T-helper 2 cell treated with Interferon-gamma antibody and Interleukin-4, amounts not matched to agents 5 μg/mL and 100 μg/mL, for 36 hours (primary cell): ENCODE measurements at places on chromosomes 11 and 22.

DNA sequence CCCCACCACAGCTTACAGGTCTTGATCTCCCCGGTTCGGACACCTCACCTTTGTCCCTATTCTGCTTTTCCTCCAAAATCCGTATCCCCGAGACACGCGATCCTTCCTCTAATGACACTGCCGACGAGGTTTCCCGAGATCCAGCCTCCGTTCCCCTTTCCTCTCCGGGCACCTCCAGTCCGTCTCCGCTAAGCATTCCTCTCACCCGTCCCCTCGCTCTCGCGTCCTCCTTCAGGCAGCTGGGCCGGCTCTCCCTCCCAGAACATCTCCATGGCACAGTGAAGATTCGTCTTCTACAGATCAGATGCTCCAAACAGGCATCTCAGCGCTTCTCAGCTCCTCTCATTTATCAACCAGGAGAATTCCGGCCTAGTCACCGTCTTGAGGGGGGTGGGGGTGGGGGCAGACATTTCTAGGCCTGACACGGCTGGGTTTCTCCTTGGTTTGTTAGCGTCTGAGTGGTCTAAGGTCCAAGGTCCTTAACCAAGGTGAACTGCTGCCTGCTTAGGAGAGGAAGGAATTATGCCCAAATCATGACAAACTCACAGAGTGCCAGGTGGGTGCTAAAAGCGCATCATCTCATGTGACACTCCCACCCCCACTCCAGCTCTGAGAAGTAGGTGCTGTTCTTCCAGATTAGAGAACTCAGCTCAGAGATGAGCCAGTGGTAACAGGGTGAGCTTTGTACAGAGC lies at the start of gene SPTBN2:
TSS of gene SPTBN2 (minus strand) at position 524 of the 693 bp plus-strand sequence. CDS start 7,976 bp downstream, outside the sequence.
- peaks cover 6% of the 10 kb centered on the region for H3K36me3 ChIP-seq
- H3K27ac ChIP-seq: peak within 1 kb of the TSS; percentile 28
- H3K27me3 ChIP-seq: peaks cover 77% of the 10 kb centered on the region
- H3K4me3 ChIP-seq: peak within 1 kb of the TSS; percentile 82
- no peak for DNase-seq

- no peak for DNase-seq
- H3K4me3 ChIP-seq: no peak overlapping the region
- no peak overlapping the region for H3K27ac ChIP-seq
- no peaks in the 10 kb centered on the region for H3K36me3 ChIP-seq
- H3K27me3 ChIP-seq: no peaks in the 10 kb centered on the region
Measured at GRCh38 chr11:76794371-76795289, 11.5 kb downstream of the TSKU start.

- no peak for DNase-seq
- H3K27ac ChIP-seq: no peak overlapping the region
- no peaks in the 10 kb centered on the region for H3K36me3 ChIP-seq
- H3K27me3 ChIP-seq: peaks cover 54% of the 10 kb centered on the region
- no peak overlapping the region for H3K4me3 ChIP-seq
Measured at GRCh38 chr11:71250523-71251150, 1.7 kb downstream of the SHANK2 start.

GRCh38 chr22:26109686-26110315 lies 59.5 kb upstream of the SEZ6L start:
- no peak for DNase-seq
- H3K27me3 ChIP-seq: peaks cover 6% of the 10 kb centered on the region
- no peaks in the 10 kb centered on the region for H3K36me3 ChIP-seq

GRCh38 chr11:34439610-34440198 lies 970 bp downstream of the CAT start:
- peaks cover 5% of the 10 kb centered on the region for H3K36me3 ChIP-seq
- H3K4me1 ChIP-seq: peaks cover 28% of the 10 kb centered on the region
- DNase-seq: no peak
- no peaks in the 10 kb centered on the region for H3K27me3 ChIP-seq
- H3K4me3 ChIP-seq: peak overlapping the region; percentile 94
- H3K27ac ChIP-seq: peak overlapping the region; percentile 86

- no peak for DNase-seq
- no peak overlapping the region for H3K27ac ChIP-seq
- no peaks in the 10 kb centered on the region for H3K36me3 ChIP-seq
- no peak overlapping the region for H3K4me3 ChIP-seq
- no peaks in the 10 kb centered on the region for H3K4me1 ChIP-seq
Measured at GRCh38 chr11:7968686-7969085, 3.4 kb upstream of the NLRP10 start.

DNA sequence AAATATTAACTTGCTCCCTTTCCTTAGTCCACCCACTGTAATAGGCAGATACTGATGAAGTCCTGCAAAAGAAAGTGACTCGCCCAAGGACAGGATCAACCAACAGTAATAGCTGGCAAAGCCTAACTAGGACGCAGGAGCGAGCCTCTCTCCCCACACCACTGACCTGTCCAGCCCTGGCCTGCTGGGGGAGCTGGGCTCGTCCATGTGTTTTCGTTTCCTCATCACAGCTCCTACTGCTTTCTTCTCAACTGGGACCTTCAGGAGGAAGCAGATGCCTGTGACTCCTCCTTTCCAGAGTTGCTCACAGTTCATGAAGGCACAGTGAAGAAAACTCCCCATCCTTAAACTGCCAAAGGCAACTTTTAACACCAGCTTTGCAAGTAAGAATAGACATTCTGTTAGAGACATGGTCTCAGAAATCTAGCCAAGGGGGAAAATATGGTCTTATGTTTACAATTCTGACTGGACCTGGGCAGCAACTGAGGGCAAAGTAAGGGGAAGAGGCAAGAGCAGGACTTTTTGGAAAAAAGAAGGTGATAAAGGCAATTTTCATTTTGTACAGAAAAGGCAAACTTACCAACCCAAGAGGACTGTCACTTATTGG lies 11.6 kb upstream of the GPHA2 start:
- DNase-seq: no peak
- no peak overlapping the region for H3K27ac ChIP-seq
- no peaks in the 10 kb centered on the region for H3K36me3 ChIP-seq
- H3K4me1 ChIP-seq: no peaks in the 10 kb centered on the region
- peaks cover 27% of the 10 kb centered on the region for H3K27me3 ChIP-seq

- no peaks in the 10 kb centered on the region for H3K36me3 ChIP-seq
- H3K27me3 ChIP-seq: peaks cover 2% of the 10 kb centered on the region
- no peak overlapping the region for H3K4me3 ChIP-seq
- H3K4me1 ChIP-seq: no peaks in the 10 kb centered on the region
- no peak overlapping the region for H3K27ac ChIP-seq
Measured at GRCh38 chr11:19929147-19929546, 216.5 kb downstream of the NAV2 start.

DNA sequence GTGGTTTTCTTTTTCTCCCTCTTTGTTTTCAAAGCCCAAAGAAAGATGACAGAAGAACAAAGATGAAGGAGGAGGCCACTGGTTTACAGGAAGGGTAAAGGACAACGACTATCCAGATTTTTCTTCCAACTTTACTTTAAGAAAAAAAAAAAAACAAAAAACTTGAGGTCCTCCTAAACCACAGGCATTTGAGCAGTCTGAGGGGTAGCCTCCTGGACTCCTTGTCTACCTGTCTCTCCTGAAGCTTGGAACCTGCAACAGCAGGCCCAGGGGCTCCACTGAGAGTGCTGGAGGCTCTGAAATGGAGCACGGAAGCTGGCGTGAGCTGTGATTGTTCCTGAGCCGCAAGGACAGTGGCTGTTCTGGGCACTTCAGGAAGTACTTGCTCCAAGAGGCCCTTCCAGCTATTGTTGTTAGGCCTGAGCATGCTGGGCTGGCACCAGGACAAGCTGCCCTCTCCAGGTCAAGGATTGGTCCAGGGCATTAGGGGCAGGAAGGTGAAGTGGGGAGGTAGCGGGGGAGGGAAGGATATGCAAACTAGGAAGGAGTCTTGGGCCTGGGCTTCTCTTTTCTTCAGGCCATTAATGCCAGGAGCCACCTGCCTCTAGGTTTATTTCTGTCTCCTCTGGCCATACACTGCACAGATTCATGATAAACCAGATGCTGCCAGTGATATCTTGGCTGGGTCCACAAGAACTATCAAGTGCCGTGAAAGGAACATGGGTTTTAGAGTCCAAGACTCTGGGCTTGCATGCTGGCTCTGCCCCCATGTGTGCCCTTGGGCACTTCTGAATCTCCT lies 147.3 kb downstream of the CCDC34 start:
- H3K27me3 ChIP-seq: no peaks in the 10 kb centered on the region
- no peaks in the 10 kb centered on the region for H3K4me1 ChIP-seq
- no peak overlapping the region for H3K4me3 ChIP-seq
- no peak overlapping the region for H3K27ac ChIP-seq

- H3K36me3 ChIP-seq: no peaks in the 10 kb centered on the region
- DNase-seq: no peak
- no peaks in the 10 kb centered on the region for H3K27me3 ChIP-seq
- no peak overlapping the region for H3K4me3 ChIP-seq
Measured at GRCh38 chr11:8227156-8228152, 36.2 kb downstream of the LMO1 start.

DNA sequence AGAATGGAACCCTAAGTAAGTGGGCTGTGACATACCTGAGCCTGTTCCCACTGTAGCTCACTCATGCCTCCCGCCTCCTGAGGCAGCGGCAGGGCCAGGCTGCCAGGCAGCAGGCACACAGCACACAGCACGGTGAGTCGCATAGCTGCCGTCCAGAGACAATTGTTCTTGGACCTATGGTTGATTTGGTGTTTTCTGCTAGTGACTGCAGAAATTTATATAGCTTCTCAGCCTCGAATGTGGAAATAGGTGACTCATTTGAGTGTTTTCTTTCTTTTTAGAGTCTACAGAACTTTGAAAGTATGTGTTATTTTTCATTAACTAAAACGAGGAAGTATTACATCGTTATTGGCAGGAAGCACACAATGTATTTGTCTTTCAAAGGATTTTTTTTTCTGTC lies at the start of gene MMP7:
TSS of gene MMP7 (minus strand) at position 190 of the 400 bp plus-strand sequence. CDS start at position 143, 47 bp downstream.
- no peak within 1 kb of the TSS for H3K27ac ChIP-seq
- H3K4me3 ChIP-seq: no peak within 1 kb of the TSS
- no peaks in the 10 kb centered on the region for H3K36me3 ChIP-seq
- DNase-seq: no peak
- peaks cover 15% of the 10 kb centered on the region for H3K27me3 ChIP-seq
- H3K4me1 ChIP-seq: peaks cover 7% of the 10 kb centered on the region

DNA sequence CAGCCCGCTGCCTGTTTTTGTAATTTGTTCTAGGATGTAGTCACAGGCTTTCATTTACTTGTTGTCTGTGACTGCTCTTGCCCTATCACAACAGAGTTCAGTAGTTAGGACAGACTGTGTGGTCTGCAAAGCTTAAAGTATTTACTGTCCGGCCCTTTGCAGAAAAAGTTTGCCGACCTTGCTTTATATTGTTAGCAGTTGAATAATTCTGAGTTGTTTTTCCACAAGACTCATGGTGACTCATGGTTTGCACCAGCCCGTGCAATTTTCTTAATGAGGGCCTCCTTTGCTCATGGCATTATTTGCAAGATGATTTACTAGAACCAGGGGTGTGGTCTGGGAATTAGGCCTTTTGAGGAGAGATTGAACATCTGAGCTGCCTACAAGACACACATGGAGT lies 110.6 kb downstream of the SCN3B start:
- no peak overlapping the region for H3K27ac ChIP-seq
- H3K27me3 ChIP-seq: no peaks in the 10 kb centered on the region
- peaks cover 2% of the 10 kb centered on the region for H3K4me1 ChIP-seq
- DNase-seq: no peak
- H3K4me3 ChIP-seq: no peak overlapping the region
- H3K36me3 ChIP-seq: no peaks in the 10 kb centered on the region

DNA sequence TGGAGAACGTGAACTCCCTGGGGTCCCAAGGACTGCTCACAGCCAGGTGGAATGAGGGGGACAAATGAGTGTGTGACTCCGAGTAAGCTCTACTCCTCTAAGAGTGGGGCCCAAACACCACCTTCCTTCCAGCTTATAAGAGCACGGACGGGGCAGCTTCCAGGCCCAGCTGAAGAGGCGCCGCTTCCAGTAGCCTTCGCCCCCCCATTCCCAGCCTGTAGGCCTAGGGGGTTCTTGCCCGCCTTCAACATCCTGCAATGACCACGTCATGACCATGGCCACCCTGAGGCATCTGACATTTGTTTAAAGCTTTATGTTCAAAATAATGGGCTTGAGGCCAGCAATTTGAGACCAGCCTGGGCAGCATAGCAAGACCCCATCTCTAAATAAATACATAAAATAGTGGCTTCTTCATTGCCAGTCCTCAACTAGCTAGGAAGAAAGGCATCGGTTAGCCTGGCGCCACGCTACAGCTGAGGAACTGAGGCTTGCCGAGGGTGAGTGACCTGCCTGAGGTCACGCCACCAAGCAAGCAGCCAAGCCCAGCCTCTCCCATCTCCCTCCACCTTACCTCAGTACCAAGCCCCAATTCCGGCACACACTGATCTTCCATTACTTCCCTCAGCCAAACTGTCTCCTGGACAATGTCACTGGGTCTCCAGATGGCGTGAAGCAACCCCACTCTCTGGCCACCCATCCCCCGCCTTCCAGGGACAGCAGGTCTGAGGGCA lies 7.8 kb upstream of the TNFRSF13C start:
- no peak overlapping the region for H3K27ac ChIP-seq
- H3K4me3 ChIP-seq: no peak overlapping the region
- peaks cover 13% of the 10 kb centered on the region for H3K36me3 ChIP-seq
- H3K27me3 ChIP-seq: no peaks in the 10 kb centered on the region

DNA sequence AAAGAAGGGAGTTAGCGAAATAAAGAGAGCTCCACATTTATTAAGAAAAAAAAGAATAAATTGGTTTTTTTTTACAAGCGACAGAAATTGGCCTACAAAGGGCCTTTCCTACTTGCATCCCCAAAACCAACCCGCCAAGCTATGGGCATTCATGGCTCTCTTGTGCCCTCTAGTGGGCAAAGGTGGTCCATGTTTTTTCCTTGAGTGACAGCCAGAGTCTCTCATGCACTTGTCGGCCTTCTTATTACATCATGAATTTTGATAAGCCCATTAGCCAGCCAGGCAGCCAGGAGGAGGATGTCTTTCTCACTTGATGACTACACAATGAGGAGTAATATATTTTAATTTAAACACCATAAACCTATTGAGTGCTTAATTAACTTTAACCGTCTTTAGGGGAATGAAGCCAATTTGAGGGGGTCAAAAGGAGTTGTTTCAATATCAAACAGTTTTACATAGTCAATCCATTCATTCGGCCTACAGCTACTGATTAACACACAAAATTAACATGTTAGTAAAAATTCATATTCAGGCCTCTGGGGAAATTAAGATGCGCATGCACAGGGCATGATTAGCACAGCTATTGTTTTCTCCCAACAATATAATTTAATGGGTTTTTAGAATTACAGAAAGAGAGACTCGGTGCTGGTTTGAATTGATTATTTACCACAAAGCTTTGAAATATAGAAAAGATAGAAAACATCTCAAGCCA lies 85.5 kb downstream of the RCN1 start:
- peak; percentile 66 for DNase-seq
- no peaks in the 10 kb centered on the region for H3K36me3 ChIP-seq
- peaks cover 10% of the 10 kb centered on the region for H3K27me3 ChIP-seq
- no peaks in the 10 kb centered on the region for H3K4me1 ChIP-seq

- peaks cover 8% of the 10 kb centered on the region for H3K36me3 ChIP-seq
- peaks cover 6% of the 10 kb centered on the region for H3K4me1 ChIP-seq
- H3K4me3 ChIP-seq: peak overlapping the region; percentile 60
- DNase-seq: no peak
Measured at GRCh38 chr11:111977146-111978027, 40.2 kb downstream of the DIXDC1 start.

- no peak for DNase-seq
- no peaks in the 10 kb centered on the region for H3K36me3 ChIP-seq
- no peaks in the 10 kb centered on the region for H3K4me1 ChIP-seq
- H3K4me3 ChIP-seq: no peak overlapping the region
- H3K27ac ChIP-seq: no peak overlapping the region
Measured at GRCh38 chr11:4926608-4927007, 2.5 kb upstream of the OR51G1 start.

GRCh38 chr22:35684270-35684700 lies 33.4 kb upstream of the APOL5 start:
- DNase-seq: no peak
- H3K27ac ChIP-seq: no peak overlapping the region
- H3K36me3 ChIP-seq: no peaks in the 10 kb centered on the region
- H3K4me1 ChIP-seq: peaks cover 2% of the 10 kb centered on the region
